HT1080 (cell line): ENCODE measurements at places on chromosomes 4 and X.

DNA sequence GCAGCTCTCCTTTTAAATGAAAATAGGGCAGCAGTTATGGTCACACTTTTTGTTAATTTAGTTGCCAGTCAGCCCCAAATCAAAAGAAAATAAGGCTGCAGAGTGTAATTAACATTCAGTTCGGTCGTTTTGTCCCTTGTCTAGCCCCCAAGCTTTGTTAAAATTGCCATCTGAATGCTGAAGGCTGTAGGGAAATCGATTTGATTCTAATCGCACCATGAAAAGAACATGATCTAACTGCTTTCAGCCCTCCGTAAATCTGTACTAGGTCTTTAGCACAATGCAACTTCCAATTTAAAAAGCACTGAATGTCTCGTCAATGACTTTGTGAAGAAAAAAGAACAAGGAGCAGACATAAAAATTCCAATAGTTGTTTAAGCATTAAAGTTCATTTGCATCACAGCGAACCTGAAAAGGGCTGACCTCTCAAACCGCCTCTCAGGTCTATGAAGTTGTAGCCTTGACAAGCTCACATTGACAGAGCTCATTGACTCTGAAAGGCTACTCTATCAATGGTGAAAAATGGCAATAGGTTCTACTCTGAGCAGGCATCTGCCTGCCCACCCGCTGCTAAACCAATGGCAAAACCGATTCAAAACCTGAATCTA is 48.9 kb downstream of the CHIC2 start:
- DNase-seq, result no peak

- DNase-seq, result no peak
Observed at GRCh38 chrX:147739196-147739595, 172.5 kb upstream of the FMR1 start.

DNA sequence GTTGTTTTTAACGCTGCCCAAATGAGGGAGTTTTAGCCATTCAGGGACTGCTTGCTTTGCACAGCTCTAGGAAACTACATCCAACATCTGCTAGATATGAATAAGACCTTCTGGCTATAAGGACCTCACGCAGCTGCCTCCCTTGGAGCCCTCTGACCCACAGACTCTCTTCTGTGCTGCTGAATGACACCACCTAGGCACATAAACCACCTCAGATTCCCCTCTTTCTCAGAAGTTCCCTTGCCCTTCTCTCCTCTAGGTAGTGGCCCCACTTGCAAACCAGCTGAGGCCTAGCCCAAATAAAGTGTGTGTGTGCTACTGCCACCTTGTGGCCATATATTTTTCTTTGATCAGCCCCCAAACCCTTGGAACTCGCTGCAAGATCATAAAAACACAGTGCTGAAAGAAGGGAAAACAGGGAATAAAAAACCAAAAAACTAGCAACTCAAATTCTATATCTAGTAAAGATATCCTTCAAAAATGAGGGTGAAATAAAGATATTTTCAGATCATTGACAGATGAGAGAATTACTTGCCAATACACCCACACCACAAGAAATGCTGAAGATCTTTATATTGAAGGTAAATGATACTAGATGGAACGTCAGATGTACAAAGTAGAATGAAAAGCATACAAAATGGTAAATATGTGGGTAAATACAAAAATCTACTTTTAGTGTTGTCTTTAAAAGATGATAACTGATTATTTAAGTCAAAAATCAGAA is 265.9 kb downstream of the ADAMTS3 start:
- DNase-seq, result peak; percentile 50

DNA sequence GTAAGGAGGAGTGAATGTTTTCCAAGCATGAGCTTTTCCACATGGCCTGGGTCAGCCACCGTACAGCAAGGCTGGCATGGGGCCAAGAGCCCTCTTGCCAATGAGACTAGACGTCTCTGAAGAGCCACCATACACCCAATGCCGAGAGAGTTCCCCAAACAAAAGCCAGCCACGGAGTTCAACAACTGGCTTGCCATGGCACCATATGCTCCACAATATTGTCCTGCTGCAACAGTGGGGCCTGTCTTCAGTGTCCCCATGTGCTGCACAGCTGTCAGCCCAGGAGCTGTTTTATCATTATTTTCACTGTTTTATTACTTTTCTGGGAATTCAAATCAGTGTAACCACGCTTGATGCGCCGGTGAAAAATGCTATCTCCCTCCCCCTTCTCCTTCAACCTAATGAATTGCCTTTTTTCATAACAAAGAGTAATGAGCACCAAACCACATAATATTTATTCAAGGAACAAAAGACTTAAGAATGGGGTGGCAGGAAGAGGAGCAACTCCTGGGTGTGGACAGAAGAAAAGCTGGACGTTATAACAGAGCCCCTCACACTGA is 18.4 kb downstream of the MAML3 start:
- peak; percentile 55 for DNase-seq

DNA sequence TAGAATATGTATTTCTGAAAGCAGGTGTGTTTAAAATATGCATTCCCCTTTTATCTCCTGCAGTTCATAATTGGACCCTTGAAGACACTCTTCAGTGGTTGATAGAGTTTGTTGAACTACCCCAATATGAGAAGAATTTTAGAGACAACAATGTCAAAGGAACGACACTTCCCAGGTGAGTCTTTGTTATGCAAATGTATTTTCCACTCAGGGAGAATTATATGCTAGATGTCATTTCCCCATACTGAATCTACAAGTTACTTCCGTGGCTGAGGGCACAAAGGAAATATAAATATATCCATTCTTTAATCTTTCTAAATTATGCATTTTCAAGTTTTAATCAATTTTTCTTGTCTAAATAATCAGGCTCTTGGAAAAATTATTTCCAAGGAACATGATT is 134.7 kb downstream of the STIM2 start:
- DNase-seq, result no peak

- DNase-seq, result peak; percentile 60
Observed at GRCh38 chrX:50430917-50431575, 39.6 kb downstream of the DGKK start.

GRCh38 chrX:13418126-13419097 is 98.6 kb upstream of the ATXN3L start:
- DNase-seq, result peak; percentile 54

DNA sequence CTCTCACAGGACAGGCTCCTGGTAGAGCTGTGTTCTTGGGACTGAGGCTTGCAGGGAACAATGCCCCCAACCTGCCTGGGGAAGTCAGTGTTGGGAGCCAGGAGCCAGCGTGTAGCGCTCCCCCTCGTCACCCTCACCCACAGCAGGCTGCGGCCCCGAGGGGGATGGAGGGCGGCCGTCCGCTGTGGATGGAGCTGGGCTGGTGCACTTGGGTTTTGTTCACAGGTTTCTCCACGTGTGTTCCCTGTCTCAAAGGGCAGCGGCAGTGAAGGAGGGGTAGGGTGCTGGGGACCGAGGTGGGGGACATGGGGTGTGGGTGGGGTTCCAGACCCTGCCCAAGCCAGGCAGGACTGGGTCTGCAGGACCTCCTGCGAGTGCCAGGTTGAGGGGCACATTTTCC is 69.1 kb downstream of the RGS12 start:
- DNase-seq, result no peak

DNA sequence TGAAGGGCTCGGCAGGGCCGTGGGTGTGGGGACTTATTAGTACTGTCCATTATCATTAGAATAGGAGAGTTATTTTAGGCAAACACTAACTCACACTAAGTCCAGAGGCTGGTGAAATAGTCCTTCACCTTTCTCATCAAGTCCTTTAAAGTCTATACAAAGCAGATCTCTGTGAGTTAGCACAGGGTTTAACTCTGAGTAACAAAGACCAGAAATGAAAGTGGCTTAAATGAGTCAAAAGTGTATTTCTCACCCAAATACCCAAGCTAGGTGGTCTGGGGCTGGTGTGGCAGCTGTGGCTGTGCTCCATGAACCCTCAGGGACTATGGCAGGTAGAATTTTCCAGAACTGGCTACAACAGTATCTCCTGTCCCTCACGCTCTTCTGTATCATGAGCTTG is 263.2 kb downstream of the BCOR start:
- DNase-seq, result no peak

- DNase-seq, result no peak
Observed at GRCh38 chr4:167964766-167965373, 127.5 kb upstream of the ANXA10 start.

DNA sequence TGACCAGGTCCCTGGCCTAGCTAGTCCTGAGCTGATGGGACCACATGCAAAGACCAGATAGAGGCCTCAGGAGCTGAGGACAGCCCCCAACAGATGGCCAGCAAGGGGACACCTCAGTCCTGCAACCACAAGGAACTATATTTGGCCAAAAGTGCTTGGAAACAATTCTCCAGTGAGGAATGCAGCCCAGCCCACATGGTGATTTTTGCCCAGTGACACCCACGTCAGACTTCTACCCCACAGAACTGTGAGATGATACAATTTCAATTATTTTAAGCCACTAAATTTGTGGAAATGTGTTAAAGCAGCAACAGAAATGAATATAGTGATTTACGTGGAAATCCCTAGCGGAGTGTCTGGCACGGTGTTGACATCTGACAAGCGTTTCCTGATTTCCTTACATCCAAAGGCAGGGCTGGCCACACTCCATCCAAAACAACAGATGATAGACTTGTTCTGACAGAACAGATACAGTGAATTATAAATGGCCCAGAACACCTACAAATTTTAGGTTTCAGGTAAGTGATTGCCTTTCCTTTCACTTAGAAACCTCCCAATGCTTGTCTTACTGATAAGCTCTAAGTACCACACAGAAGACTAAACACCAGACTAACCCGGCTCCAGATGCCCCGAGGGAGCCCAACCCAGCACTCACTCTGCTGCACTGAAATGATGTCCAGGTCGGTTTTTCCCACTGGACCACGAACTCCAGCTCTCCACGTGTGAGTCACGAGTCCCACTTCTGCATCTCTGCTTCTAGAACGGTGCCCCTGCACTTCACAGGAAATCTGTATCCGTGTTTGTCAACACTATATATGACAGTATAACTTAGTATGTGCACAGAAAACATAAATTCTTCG is 5.8 kb downstream of the AFAP1 start:
- DNase-seq, result no peak

GRCh38 chr4:103018391-103019307 is 856 bp downstream of the SLC9B1 start:
- no peak for DNase-seq

- no peak for DNase-seq
Observed at GRCh38 chr4:38328989-38329729, 334.8 kb upstream of the KLF3 start.

DNA sequence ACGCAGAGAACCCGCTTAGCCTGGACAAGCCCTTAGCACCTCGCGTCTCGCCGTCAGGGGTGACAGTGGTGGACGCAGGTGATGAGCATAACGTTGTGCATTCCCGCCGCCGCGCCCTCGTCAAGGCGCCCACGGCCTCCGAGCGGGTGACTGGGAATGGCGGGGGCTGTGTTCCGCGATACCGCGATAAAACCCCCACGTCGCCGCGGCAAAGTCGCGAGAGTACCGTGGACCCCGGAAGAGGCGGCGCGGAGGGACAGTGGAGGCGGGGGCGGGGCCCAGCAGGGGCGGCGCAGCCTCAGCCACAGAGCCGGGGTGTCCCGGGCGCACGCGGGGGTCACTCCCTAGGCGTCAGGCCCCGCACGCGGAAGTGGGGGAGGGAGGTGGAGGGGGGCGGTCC is 53.8 kb downstream of the ZFYVE28 start:
- DNase-seq, result no peak

DNA sequence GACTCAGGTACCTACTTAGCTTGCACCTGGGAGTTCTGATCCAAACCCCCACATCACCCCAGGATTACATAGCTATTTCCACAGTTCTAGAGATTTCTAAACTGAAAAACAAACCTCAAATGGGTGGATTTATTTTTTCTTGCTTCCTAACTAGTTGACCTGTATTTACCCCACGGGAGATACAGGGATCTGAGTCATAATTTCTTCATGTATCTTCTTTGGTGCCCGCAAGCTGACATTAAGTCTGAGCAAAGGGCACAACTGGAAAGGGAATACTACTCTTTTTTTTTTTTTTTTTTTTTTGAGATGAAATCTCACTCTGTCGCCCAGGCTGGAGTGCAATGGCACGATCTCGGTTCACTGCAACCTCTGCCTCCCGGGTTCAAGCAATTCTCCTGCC is 10.0 kb upstream of the ELOVL6 start:
- peak; percentile 13 for DNase-seq

- no peak for DNase-seq
Observed at GRCh38 chr4:42234817-42235216, 82.4 kb upstream of the BEND4 start.

- DNase-seq, result no peak
Observed at GRCh38 chr4:139956507-139957017, 197.4 kb downstream of the MAML3 start.

GRCh38 chrX:23554304-23554703 is 113.0 kb upstream of the PRDX4 start:
- DNase-seq, result peak; percentile 4

DNA sequence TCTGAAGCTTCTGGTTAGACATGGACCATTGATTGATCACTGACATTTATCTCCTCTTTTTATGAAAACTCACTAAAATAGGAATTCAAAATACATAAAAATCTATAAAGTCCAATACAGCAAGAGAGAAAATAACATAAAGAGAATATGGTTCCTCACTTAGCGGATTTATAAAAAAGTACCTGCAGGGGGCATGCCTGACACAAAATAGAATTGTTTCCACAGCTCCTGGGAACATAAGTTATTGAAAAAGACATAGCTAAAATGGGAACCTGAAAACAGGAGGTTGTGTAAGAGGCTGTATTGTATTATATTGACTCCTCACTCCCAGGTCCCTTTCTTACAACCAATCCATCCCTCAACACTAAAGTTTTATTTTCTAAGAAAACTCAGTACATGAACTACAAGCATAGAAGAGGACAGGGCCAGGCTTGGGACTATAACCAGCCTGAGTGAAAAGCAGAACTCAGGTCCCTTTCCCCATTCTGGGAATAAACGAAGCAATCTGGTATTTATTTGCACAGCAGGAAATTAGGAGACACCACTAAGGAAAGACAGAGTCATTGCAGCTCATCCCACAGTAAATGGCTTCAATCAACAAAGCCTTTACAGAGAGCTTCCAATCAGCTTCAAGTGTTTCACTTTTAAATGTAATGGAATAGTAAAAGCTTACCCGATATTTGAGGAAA is 121.1 kb upstream of the NDST4 start:
- peak; percentile 17 for DNase-seq

DNA sequence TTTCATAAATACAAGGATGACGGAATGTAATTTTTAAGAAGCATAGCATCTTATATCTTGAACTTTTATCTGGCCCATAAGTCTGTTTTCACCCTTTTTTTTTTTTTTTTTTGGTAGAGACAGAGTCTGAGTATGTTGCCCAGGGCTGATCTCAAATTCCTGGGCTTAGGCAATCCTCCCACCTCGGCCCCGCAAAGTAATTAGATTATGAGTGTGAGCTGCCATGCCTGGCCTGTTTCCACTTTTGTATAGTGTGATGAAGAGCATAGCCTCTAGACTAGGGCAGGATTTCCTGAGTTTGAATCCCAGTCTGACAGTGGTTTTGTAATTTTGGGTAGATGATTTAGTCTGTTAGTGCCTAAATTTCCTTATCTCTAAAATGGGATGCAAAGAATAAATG is 11.0 kb downstream of the STIM2 start:
- no peak for DNase-seq

DNA sequence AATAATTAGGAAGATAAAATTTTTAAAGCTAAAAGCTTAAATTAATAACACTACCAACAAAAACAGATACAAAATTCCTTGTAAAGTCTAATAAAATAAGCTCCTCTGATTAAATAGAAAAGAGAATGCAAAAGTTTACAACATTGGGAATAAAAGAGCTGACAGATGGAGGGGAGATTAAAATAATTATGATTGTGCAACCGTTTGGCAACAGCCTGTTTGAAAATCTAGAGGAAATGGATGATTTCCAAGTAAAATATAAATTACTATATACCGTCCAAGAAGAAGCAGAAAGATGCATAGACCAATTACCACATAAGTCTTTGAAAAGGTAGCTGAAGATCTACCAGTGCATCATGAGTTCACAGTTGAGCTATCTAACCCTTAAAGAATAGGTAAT is 46.4 kb upstream of the VBP1 start:
- no peak for DNase-seq
